Brain microvascular endothelial cell (primary cell): ENCODE measurements at places on chromosomes 2 and 18.

GRCh38 chr2:18149660-18150246 is 271.3 kb downstream of the KCNS3 start:
- no peak for DNase-seq

DNA sequence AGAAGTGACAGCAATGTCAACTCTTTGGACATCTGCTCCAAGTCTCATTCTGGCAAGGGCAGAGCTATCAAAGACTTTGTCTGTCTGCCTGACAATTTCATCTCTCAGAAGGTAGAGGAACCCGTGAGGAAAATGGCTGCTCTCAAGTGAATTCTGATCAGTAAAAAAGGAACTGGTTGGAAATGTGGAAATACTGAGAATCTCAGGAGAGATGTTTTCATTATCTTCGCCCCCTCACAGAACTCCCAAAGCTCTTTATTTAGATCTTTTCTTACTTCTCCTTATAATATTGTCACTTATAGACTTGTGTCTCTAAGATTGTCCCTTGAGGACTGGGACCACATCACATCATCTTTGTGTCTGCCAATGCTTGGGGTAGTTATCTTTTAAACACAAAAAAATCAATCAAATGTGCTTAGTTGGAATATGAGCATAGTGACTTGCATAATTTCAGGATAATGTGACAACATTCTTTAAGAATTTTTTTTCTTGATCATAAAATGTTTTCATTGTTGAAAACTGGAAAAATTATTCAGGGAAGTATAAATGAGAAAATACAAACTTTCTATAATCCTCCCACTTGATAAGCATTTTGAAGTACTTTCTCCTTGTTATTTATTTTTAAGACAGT is 68.2 kb upstream of the ITGB6 start:
- no peak for DNase-seq

DNA sequence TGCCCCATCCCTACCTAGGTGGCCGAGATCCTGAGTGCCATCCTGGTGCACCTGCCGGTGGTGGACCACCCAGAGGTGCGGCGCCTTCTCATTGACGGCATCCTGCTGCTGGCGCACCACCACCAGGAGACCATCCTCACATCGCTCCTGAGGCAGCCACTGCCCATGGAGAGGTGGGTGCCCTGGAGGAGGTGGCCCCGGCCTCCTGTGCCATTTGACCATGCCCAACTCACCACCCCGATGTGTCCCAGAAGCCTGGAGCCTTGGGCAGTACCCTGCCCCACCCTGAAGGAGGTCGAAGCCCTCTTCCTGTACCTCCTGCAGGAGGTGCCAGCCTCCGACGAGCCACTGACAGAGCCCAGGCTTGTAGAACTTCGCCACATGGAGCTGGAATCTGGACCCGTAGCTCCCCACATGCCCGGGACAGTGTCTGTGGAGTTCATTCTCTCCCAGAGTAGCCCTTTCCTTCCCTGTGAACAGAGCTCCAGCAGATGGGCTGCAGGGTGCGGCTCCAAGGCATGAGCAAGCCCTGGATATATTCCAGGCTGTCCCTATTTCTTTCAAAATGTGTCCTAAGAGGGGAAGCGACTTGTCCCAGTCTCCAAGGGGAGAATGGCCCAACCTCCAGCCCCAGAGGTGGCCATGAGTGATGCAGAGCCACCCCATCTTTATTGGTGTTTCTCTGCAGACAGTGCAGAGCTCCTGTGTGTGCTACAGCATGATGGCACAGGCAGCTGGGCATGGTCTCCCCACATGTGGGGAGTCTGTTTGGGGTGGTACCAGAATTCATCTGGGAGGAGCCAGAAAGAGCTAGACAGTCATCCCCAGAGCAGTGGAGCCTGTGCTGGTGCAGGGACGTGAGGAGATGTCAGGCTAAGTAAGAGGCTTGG is 34.2 kb downstream of the HJURP start:
- no peak for DNase-seq

DNA sequence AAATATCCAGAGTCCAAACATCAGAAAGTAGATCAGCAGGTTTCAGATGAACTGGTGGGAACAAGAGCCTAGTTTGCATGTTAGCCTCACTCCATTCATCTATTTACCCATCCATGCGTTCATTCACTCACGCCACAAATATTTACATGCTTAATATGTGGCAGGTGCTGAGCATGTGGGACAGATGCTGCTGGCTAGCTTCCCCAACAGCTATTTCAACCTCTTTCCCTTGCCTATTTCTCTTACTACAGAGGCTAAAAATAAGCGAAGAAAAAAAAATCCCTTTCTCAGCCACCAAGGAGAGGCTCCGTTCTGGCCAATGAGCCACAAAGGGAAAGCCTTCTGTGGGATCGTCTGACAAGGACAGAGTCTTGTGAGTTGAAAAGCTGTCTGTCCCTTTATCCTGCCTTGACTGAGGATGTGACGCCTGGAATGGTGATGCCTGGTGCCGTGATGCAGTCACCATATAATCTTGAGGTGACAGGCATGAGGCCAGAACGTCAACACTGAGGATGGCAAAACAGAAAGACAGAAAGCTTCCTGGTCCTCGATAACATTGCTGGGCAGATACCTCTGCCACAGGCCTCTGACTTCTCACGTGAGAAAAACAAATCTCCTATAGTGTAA is 78.2 kb downstream of the KCTD1 start:
- no peak for DNase-seq

GRCh38 chr2:126303113-126303512 is 352.8 kb upstream of the GYPC start:
- DNase-seq: no peak

GRCh38 chr2:118477111-118477862 is 370.2 kb downstream of the EN1 start:
- no peak for DNase-seq

GRCh38 chr18:58057291-58057965 is 13.4 kb downstream of the NEDD4L start:
- no peak for DNase-seq

DNA sequence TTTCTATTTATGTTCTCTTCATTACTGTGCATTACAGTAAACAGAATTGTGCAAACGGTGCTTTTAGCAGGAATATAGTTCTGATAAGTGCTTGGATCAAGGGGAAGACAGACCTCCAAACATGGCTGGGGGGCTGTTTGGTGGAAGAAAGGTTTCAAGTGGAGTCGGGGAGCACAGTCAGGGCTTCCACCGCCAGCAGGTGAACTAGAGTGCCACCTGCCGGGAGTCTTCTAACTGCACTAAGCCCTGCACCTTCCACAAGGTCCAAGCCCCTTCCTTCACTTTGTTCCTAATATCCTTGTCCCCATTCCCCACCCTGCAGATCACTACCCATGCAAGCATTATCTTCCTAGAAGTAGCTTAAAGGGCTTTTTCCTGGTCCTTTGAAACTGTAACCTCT is 11.1 kb downstream of the ONECUT2 start:
- no peak for DNase-seq

DNA sequence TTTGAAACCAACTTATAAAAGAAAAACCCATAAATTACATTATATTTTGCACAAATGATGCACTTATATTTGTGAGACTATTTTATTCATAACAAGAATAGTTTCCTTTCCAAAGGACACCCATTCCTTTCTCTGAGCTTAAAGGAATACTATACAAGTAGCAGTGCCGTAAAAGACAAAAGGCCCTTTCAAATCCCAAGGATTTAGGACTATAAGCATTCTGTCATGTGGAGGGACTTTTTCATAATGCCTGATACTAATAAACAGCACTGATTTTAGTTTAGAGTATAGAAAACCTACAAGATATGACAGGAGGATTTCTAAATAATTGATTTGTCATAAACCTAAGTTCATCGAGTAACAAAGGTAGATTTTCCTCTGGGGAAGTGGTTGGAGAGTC is 1134.2 kb upstream of the ZEB2 start:
- DNase-seq: no peak

- no peak for DNase-seq
Observed at GRCh38 chr2:100989666-100990065, 12.4 kb upstream of the RPL31 start.

- no peak for DNase-seq
Observed at GRCh38 chr2:173347305-173348168, 7.1 kb upstream of the CDCA7 start.
